Upper lobe of left lung (tissue), 6 donors: ENCODE measurements at places on chromosomes 2 and 18. TPM values are rescaled to one million over a fixed set of nuclear protein-coding genes. Genes with fewer than 3 reads are reported as not detected.

Gene PDE11A
- total RNA-seq, result not detected

DNA sequence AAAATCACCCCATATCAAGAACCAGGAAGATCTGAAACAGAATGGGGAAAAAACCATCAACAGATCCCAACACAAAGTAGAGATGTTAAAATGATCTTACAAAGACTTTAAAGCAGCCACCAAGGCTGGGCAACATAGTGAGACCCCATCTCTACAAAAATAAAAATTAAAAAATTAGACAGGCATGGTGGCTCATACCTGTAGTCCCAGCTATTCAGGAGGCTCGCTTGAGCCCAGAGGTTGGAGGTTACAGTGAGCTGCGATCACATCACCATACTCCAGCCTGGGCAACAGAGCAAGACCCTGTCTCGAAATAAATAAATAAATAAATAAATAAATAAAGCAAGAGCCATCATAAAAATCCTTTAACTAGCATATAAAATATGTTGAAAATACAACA, 20.5 kb downstream of the RPRD1A start:
- no peaks in the 10 kb centered on the region for H3K27me3 ChIP-seq
- DNase-seq, result no peak
- H3K27ac ChIP-seq, result no peak overlapping the region
- H3K36me3 ChIP-seq, result no peaks in the 10 kb centered on the region
- peaks cover 5% of the 10 kb centered on the region for H3K4me1 ChIP-seq

DNA sequence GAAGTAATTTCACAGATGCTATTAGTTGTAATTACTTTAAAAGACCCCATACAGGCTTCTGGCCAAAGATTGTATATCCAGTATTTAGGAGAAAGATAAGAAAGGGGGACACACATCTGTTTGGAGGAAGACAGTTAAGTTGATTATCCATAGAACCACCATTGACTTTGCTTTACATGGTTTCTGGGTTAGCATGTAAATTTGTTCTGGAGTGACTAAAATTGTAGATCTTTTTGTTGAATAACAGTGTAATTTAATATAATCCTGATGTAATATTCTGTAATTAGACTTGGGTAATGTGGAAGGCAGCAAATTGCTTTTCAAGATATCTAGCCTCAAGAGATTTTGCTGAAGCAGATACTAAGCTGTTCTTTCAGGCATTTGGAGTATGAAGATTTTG, 17.2 kb downstream of the COMMD1 start:
- DNase-seq, result no peak
- no peaks in the 10 kb centered on the region for H3K27me3 ChIP-seq
- no peaks in the 10 kb centered on the region for H3K36me3 ChIP-seq
- H3K4me3 ChIP-seq, result no peak overlapping the region

DNA sequence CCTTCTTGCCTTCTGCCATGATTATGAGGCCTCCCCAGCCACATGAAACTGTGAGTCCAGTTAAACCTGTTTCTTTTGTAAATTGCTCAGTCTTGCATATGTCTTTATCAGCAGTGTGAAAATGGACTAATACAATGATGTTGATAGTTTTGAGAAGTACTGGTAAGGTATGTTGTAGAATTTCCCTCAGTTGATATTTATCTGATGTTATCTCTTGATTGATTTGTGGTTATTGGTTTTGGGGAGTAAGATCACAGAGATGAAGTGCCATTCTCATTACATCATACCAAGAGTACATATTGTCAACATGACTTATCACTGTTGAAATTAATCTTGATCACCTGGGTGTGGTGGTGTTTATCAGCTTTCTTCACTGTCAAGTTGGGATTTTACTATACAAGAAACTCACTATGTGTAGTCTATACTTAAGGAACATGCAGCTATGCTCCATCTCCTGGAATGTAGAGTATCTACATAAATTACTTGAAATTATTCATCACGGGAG, 5.1 kb upstream of the SPAG16 start:
- no peaks in the 10 kb centered on the region for H3K27me3 ChIP-seq
- no peaks in the 10 kb centered on the region for H3K4me1 ChIP-seq
- no peak overlapping the region for H3K4me3 ChIP-seq
- H3K27ac ChIP-seq, result no peak overlapping the region
- no peak for DNase-seq

DNA sequence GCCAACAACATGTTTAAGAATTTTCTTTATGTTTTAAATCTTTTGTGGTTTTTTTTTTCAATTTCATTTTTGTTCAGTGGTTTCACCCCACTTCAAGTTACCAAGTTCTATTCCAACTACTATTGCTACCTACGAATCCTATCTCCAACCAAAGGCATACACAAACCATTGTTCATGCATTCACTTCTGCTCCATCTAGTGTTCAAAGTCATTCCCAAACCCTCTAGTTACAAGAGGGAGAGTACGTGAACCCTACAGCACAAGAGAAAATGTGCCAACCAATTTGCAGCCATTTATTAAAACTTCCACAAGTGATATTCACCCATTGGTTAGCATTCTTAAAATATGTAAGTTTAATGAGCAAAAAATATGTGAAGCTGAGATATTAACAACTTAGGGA, 295.1 kb upstream of the KYNU start:
- H3K4me1 ChIP-seq, result no peaks in the 10 kb centered on the region
- H3K36me3 ChIP-seq, result no peaks in the 10 kb centered on the region
- H3K27me3 ChIP-seq, result no peaks in the 10 kb centered on the region
- no peak overlapping the region for H3K4me3 ChIP-seq
